Activated CD4-positive, CD25-positive, alpha-beta regulatory T cell (primary cell): ENCODE measurements at places on chromosomes 1 and 21.

DNA sequence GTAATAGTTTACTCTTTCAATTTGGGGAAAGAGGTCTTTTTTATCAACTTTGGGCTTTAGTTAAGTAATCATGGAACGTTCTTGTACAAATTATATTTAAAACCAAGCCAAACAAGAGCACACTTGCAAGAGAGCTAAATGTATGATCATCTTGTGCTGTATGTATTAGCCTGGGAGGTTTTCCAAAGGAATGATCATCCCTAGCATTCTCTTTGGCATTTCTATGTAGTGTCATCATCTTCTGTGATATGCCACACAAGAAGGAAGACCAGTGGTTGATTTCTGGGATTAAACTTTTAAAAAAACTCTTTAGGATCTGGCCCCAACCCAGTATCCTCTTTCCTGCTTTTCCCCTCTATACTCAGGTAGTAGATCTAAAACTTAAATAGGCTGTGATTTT lies 38.4 kb upstream of the KCNQ4 start:
- DNase-seq, result no peak

DNA sequence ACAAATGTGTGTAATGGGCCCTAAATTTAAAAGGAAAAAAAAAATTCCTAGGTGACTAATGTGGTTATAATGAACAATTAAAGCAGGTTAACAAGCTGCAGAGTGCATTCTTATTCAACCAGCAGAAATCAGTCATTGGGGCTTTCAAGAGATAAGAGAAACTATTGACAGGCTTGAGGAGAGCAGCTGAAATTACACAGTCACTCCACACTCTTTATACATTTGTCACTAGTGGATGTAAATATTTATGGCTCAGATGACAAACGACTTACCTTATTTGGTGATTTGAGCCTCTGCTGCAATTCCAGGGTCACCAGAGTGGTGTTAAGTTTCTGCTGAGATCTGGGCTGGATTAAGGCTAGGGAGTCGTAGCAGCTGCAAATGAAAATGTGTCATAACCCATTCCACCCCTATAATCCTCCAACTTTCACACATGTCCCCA lies 896.3 kb downstream of the TTLL7 start:
- DNase-seq, result no peak

- DNase-seq, result no peak
Observed at GRCh38 chr1:72006092-72006491, 276.2 kb downstream of the NEGR1 start.

DNA sequence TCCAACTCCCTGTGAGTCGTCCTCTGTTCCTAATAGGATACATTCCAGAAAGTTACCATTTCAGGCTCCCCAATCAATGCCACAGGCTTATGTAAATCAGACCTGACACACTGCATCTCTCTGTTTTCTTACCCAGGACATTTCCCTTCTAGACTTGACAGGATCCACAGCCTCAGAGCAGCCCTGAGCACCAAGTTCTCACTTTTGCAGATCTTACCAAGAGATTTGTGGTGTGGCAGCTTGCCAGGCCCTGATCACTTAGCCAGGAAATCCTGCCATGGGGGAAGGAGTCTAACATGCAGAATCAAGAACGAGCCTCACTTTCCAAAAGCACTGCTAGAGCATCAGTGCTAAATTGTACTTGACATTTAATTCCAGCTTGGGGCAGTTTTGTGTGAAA lies 202.9 kb downstream of the TBX15 start:
- DNase-seq, result no peak

- DNase-seq, result no peak
Observed at GRCh38 chr1:232593717-232594502, 36.0 kb downstream of the SIPA1L2 start.

GRCh38 chr1:161335796-161336195 lies 21.6 kb downstream of the SDHC start:
- DNase-seq, result no peak

DNA sequence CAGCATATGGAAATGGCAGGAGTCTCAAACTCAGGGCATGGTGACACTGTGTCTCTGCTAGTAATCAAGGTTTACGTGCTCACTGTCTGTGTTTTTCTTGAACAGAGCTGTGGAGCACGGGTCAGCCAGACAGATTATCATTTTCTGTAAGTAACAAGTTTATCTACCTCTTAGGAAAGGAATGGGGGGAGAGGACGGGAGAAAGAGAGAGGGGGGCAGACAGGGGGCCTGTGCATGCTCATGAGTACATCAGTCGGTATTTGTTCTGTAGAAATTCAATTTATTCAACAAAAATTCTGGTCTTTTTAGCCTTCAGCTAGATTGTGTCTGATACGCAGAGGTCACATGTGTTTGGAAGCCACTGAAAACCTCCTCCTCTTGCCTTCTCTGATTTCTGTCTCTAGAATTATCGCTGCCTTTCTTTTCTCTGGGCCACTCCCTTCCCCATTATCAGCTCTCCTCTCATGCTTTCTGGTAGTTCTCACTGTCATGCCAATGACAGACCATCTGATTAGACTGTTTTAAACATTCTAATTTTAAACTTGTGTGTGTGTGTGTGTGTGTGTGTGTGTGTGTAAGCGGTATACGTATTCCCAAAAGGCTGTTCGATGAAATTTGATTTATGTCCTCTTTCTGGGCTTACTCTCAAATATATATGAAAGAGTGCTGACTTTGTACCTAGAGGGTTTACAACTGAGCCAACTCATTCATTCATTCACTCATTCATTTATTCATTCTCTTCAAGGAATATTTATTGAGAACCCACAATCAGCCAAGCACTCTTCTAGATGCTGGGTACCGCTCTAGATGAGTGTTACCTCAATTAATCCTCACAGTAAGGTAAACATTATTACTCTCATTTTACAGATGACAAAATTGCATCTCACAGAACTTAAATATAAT lies 636.9 kb downstream of the KIF26B start:
- no peak for DNase-seq

- no peak for DNase-seq
Observed at GRCh38 chr1:7360526-7360925, 410.6 kb upstream of the VAMP3 start.

DNA sequence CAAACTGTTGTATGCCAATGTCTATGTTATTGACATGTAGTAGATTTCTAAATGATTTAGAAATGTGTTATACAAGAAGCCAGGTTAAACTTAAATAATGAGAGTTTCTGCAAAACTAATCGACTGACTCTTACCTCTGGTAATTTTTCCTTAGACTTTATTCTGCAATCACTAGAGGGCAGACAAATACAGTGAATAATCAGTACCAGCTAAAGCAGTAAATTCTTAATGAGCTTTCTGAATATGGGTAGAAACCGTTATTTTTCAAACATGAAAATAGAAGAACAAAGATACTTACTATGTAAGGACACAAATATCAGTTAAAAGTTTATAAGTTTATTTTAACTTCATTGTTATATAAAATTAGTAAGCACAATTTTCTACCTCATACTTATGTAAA lies 97.9 kb upstream of the RGS1 start:
- DNase-seq, result no peak

DNA sequence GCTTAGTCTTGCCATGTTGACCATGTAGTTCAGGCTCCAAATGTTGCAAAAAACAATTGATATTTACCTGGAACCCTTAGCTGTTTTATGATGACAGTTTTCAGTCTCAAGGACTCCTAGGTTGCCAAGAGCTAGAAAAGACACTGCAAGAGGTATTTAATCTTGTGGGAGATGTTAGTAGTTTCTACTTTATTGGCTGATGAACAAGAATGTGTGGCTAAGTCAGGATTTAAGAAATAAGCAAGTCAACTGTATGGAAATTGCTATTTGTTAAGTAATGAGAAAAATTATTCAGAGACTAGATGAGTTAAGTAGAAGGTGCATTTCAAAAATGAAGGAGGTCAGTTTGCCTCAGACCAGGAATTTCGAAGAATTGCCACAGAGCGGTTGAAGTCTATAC lies 639.7 kb upstream of the USP24 start:
- DNase-seq, result no peak
